ENCODE measurements at places on chromosomes 16 and 17.
A peak's percentile ranks its signal among the peaks of the same experiment; 100 is the strongest.

- DNase-seq = no peak
These were observed 58.6 kb upstream of the TNRC6A start for GRCh38 chr16:24670623-24671454.

DNA sequence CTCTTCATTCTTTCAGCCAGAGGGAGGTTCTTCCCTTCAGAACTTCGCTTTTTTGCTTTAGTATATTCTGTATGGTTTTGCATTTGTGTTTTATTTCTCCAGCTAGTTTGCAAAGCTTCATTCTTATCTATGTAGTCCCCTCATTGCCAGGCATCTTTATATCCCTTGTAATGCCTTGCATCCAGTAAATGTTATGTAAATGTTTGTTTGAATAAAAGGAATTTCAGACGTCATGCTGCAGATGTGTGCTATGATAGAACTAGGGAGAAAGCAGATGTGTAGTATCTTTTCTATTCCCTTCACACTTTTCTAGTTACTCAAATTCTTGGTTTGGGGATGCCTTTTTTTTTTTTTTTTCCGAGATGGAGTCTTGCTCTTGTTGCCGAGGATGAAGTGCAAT is 62.6 kb upstream of the RASL10B start:
- DNase-seq = no peak

- peak; percentile 79 for DNase-seq
These were observed 35.6 kb upstream of the ZNF750 start for GRCh38 chr17:82875407-82875856.

DNA sequence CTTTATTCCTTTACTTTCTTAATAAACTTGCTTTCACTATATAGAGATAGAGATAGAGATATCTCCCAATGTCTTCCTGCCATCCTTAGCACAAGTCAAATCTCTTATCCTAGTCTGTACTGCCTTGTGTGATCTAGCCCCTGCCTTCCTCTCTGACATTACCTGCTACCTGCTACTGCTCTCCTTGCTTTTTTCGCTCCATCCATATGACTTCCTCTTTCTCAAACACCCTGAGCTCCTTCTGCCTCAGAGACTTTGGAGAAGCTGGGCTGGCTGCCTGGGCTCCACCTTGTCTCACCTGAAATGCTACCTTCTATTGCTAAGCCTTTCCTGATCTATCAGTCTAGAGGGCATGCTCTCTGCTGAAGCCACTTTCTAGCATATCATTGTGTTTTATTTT is 24.7 kb upstream of the WSB1 start:
- DNase-seq = no peak

DNA sequence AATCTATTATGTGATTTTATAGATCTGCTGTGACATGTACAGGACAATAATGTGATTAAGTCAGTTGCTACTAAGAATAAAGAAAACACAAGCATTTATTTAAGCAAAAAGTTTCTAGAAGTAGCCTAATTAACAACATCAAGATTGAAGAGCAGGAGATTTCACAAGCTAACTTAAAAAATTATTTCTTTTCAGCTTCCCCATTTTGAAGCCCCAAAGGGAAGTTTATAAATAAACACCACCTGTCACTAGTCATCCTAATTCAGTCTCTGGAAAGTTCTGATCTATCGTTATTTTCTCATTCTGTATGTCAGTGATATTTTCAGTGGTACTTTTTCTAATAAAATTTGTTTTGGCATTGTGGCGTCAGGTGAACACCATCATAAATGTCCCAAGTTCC is 8.3 kb downstream of the CAPNS2 start:
- DNase-seq = no peak

- DNase-seq = no peak
These were observed 1.4 kb upstream of the KANSL1 start for GRCh38 chr17:46194393-46195216.

DNA sequence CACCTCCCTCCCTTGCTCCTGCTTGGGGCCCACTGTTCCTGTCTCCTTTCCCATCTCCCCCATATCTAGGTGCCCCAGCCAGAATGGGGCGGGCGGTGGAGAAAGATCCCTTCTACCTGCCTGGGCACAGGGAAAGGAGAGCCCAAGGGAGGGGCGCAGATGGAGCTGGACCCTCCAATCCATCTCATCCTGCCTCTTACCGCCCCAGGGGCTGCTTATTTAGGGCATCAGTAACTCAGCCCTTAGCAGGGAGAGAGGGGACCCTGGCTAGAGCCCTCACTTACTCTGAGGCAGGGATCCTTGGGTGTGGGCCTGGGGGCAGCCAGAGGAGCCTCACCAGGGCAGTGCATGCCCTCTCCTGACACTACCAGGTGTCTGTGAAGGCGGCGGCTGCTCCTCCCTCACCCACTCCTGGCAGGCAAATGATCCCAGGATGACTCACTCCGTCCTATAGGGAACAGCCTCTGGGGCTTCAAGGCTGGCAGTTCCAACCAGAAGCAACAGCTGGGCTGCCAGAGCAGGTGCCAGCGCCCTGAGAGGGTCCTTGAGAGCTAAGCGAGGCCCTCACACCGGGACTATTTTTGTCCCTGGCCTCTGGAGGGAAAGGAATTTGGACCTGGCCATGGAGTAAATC is 16.3 kb upstream of the BCAR1 start:
- DNase-seq = no peak

GRCh38 chr17:47806026-47806912 is 15.3 kb downstream of the OSBPL7 start:
- no peak for DNase-seq

- no peak for DNase-seq
These were observed 285.7 kb upstream of the FOXF1 start for GRCh38 chr16:86224629-86225028.

- DNase-seq = no peak
These were observed 56.9 kb downstream of the NOS2 start for GRCh38 chr17:27743281-27743885.

DNA sequence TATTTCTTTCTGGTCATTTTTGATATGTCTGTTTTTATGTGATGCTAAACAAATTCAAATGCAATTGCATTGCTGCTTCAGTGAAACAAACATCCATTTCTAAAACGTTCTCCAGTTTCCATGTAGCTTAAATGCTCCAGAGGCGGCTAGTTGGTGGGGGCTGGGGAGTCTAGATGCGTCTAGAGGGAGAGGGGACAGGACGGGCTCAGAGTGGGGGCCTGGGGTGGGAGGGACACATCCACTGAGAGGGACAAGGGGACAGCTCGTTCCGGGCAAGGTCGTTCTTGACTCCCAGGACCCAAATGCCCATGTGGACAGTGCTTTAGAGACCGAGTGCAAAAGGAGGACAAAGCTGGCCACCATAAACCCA is 102.3 kb downstream of the FOXL1 start:
- DNase-seq = no peak

Measured in keratinocyte (primary cell).